ENCODE measurements at places on chromosomes 6 and 20.
A peak's percentile ranks its signal among the peaks of the same experiment; 100 is the strongest.

DNA sequence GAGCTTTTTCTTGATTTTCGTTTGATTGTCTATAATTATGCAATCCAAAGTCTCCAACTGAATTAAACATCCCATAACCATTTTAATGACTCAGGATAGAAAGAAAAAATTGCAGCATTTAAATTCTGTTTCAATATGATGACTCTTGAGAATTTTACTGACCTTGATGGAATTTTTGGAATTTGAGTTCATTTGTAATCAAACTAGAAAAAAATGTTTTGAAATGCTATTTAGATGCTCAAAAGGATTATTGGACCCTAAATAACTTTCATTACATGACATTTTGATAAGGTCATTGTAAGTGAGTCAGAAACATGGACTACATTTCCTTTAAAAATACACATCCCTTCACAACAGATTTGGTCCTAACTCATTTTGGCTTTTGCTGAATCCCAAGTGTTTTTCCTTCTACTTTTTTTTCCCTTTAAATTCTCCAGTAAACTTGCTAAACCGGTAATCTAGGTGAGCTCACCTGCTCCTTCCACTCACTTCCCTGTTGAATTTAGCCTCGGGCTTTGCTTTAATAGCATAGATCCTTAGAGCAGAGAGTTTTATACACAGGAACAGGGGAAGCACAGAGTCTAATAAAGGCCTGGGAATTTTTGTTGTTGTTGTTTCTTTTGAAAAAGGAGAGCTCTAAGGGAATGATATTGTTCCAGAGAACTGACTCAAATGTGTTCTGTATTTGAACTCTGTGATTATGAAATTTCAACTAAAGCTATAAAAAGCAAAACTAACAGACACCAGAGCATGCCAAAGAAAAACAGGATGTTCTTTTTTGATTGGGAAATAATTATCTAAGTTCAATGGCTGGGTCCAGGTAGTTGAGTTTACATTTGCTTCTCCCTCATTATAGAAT lies 1088.2 kb upstream of the CITED2 start:
- DNase-seq = peak; percentile 90

GRCh38 chr6:25411316-25411950 lies 132.3 kb downstream of the CARMIL1 start:
- no peak for DNase-seq

DNA sequence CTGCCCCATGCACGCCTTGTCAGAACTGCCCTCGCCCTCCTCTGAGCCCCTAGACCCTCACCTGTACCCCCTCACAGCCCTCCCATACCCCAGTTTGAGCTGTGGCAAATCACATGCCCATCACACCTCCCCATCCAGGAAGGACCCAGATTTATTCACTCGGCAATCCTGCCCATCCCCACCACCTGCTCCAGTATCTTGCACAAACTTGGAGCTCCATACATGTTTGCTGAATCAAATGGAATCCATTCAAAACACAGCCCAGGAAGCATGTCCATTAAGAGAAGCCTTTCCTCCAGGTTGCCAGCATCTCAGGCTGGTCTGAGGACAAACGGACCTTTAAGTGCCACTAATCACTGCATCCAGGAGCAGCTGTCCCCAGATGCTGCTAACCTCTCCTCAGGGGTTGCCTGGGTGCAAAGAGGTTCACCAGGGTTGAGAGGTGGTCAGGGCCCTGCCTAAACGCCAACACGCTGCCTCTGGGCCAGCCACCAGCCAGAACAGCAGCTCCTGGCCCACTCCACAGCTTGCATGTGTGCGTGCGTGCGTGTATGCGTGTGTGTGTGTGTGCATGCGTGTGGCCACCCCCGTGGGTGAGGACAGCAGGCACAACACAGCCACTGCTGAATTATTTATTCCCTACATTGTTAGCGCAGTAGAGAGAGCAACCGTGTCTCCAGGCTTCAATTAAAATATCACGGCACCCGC lies 31.0 kb downstream of the GRM4 start:
- no peak for DNase-seq

- DNase-seq = no peak
Observed at GRCh38 chr6:5300206-5300764, 39.0 kb downstream of the FARS2 start.

GRCh38 chr6:93194480-93194879 lies 224.9 kb downstream of the EPHA7 start:
- no peak for DNase-seq

- DNase-seq = peak; percentile 83
Observed at GRCh38 chr6:11224252-11224965, 8.1 kb downstream of the NEDD9 start.

DNA sequence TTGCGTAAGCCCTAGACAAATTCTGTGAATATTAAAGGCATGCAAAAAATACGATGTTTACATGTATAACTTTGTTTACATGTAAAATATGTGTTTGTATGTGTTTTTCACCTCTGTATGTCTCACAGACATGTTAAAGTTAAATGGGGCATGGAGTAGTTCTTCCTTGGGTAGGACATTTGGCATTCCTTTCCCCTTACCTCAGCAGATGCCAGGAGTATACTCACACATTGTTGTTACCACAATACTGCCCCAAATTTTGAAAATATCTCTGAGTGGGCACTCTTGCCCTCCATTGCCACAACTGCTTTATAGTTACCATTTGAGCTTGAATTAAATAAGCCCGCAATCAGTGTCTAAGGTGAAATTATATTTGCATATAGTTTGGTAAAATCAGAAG lies 147.5 kb downstream of the MYO6 start:
- DNase-seq = peak; percentile 7

GRCh38 chr20:49906101-49906604 lies 9.2 kb downstream of the SPATA2 start:
- no peak for DNase-seq

DNA sequence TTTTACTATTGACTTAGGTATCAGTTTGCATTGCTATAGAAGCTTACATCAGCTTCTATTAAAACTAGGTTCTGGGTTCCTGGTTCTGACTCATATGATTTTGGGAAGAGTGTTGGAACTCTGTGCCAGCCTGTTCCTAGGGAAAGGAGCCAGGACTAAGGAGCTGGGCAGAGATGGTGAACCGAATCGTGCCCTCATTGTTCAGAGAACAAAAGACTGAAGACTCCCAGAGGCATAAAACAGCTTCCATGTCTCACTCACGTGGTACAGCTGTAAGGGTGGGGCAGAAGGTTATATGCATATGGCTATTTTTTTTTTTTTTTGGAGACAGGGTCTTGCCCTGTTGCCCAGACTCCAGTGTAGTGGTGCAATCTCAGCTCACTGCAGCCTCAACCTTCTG lies 89.1 kb upstream of the THBS2 start:
- DNase-seq = no peak

DNA sequence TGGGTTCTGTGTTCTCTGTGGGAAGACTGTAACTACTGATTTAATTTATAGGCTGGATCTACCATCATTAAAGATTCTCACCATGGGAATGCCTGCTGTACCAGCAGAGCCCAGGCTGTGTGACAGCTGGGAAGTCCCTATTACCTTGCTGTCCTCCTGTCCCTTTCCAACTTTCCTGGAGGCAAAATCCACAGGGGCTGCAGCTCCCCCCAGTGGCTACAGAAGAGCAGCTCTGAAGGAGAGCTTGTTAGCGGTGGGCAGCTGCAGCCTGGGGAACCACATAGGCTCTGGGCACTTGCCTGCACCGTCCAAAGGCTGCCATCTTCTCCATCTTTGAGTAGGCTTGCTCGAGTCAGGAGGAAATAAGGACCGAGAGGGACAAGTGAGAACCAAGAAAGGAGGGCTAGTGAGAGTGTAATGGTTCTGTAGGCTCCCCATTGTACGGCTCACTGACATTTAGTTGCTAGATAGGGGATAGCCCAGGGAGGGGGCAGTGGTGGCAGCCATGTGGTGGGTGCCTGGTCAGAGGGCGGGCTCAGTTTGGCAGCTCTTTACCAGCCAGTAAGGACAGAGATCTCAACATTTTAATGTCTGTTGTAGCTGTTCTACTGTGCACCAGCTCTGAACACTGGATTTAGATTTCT lies 155.1 kb upstream of the MLIP start:
- DNase-seq = peak; percentile 74

DNA sequence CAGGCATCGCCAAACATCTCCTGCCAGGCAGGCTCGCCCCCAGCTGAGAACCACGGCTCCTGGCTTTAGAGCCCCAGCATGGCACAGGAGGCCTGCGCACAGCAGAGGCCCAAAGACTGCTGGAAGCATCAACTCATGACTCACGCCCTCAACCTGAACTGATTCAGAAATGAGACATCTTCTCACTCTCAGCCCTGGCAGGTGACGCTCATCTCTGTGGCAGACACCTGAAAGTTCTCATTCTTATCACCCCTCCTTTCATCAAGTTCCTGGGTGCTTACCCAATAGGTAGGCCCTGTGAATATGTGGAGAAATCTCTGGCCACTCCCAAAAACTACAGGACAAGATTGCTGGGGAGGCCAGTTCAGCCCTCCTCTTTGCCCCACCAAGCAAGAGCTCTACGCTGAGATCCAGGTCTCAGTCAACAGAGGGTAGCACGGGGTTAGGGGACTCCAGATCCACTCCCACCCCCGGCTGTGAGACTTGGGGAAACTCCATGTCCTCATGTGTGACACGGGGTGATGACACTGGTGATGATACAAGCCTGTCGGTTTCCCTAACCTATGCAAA lies 11.3 kb downstream of the NFATC2 start:
- DNase-seq = peak; percentile 39

DNA sequence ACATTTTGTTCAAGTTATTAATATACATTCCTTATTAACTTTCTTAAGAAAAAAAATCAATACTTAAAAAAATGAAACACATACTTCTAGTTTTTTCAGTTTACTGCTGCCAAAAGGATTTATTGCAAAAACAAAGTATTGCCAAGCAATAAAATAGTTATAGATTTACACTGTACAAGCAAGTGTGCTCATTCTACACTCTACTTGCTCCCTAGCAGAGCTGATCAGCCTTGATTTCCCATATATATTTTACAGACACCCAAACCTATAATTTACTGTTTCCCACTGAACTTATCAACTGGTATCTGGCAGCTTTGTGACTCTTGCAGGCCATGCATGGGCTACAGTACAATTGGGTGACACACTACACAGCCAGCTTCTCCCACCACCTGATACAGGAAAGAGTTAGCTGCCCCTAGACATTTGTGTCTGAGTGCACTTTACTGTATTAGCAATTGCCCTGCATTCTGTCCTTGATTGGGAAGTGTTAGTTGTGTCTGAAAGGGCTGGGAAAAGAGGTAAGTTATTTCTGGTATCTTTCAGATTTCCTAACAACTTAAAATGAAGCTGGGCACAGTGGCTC lies 156.0 kb upstream of the BEND3 start:
- DNase-seq = no peak

DNA sequence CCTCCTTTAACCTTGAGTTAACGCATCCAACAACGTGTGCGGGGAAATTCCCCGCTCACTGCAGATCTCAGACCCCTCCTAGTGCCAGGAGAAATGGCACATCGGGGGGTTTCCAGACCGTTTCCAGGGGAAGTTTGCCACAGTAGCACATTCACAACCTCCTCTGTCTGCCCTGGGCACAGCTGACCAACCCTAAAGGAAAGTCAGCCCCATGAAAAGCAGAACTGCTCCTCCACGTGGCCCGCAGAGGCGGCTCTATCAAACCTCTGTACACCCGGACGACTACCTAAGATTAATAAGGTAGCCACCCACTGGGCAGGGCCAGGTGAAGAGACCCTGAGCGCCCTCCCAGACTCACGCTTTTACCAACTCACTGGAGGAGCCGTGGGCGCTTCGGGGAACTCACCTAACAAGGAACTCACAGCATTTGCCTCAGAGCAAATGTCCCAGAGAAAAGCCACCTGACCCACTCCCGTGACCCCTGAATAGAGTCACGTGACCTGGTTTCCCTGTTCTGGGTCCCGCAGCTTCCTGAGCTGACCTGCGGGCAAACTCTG lies 93.1 kb downstream of the PRND start:
- DNase-seq = no peak

DNA sequence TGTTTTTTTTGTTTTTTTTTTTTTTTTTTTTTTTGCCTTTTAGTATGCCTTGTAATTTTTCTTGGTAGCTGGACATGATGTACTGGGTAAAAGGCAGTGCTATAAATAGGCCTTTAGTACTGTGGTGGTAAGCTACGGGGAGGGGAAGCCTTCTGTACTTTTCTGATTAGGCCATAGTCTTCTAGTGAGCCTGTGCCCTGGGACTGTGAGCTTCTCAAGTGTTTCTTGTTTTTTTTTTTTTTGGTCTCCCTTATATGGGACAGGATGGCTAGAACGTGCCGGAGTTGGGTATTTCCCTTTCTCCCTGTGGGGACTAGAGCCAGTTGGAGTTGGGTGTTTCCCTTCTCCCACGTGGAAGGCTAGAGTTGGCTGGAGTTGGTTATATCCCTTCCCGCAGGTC lies 59.4 kb upstream of the PRELID3B start:
- no peak for DNase-seq

- DNase-seq = no peak
Observed at GRCh38 chr6:16578695-16579285, 182.5 kb downstream of the ATXN1 start.

GRCh38 chr6:160457823-160458222 lies 109.6 kb downstream of the SLC22A3 start:
- no peak for DNase-seq

GRCh38 chr20:19688031-19688806 lies 69.8 kb upstream of the RIN2 start:
- DNase-seq = peak; percentile 96

GRCh38 chr6:51613558-51613957 lies 473.9 kb downstream of the PKHD1 start:
- no peak for DNase-seq

GRCh38 chr20:44357555-44358125 lies 2.1 kb downstream of the HNF4A start:
- no peak for DNase-seq

GRCh38 chr6:89323511-89323971 lies 8.4 kb upstream of the GABRR2 start:
- DNase-seq = no peak

- DNase-seq = peak; percentile 71
Observed at GRCh38 chr20:62590309-62591121, 51.8 kb upstream of the SLCO4A1 start.

DNA sequence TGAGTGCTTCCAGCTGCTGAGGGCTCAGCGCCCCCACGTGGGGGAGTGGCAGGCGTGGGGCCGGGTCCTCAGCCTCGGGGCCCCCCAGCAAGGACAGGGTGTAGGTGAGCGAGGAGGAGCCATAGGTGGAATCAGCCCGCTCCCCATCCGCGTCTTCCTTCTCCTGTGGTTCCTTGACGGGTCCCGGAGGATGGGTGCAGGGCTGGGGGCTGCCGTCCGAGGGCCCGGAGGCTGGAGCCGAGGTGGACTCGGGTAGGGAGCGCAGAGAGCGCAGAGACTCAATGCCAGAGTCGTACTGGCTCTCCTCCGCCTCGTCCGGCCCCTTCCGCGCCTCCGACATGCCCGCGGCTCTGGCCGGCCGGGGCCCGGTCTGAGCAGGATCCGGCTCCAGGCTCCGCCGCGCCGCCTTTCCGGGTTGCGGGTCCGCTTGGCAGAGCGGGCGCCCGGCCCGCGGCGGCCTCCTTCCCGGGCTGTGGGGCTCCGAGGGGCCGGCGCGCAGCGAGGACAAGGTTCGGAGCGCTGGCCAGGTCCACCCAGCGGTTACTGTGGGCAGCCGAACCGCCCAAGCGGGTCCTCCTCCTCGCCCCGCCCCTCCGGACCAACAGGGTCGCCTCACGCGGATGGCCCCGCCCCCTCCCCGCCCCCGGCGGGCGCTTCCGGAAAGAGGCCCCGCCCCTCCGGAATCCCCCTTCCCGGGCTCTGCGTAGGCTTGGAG lies at the start of gene NFKBIE:
TSS of gene NFKBIE (minus strand) at position 545 of the 715 bp plus-strand sequence. CDS start at position 340, 205 bp downstream.
- DNase-seq = peak; percentile 92

GRCh38 chr6:122715725-122716124 lies 63.8 kb upstream of the FABP7 start:
- peak; percentile 13 for DNase-seq
